ENCODE measurements at places on chromosomes 16 and 17. TPM values are rescaled to one million over a fixed set of nuclear protein-coding genes. Genes with fewer than 3 reads are reported as not detected.

MPO gene
- 0.17 TPM for total RNA-seq

CASKIN2 gene
- total RNA-seq = 8.0 TPM

SOCS1 gene
- 32.6 TPM for total RNA-seq

OTOA gene
- 0.17 TPM for total RNA-seq

GRAPL gene
- total RNA-seq = 0.66 TPM

ABCA10 gene
- 4.7 TPM for total RNA-seq

SETD6 gene
- total RNA-seq = 8.4 TPM

PPY gene
- total RNA-seq = not detected

PRDM7 gene
- not detected for total RNA-seq

EIF4A3 gene
- total RNA-seq = 179 TPM

RAD51C gene
- 24.3 TPM for total RNA-seq

GCSH gene
- 9.3 TPM for total RNA-seq

NEUROD2 gene
- total RNA-seq = not detected

CA7 gene
- not detected for total RNA-seq

WDR81 gene
- 63.8 TPM for total RNA-seq

FOXL1 gene
- 27.3 TPM for total RNA-seq

GJC1 gene
- 10.4 TPM for total RNA-seq

JPH3 gene
- total RNA-seq = not detected

TMEM114 gene
- total RNA-seq = not detected

ANTKMT gene
- total RNA-seq = 31.3 TPM

USP43 gene
- total RNA-seq = not detected

PRRT2 gene
- 6.0 TPM for total RNA-seq

MNT gene
- 10.8 TPM for total RNA-seq

TRIM37 gene
- 39.3 TPM for total RNA-seq

KRT40 gene
- not detected for total RNA-seq

C16orf89 gene
- total RNA-seq = under 0.01 TPM

PRR29 gene
- 1.8 TPM for total RNA-seq

CES1 gene
- 20.3 TPM for total RNA-seq

ESRP2 gene
- total RNA-seq = 0.99 TPM

PRSS27 gene
- total RNA-seq = 0.58 TPM

CDH13 gene
- total RNA-seq = 11.6 TPM

ACSM3 gene
- total RNA-seq = 0.29 TPM

All from smooth muscle cell of trachea (primary cell).